HTR-8/SVneo (cell line): ENCODE measurements at places on chromosomes 7 and 10.
A peak's percentile ranks its signal among the peaks of the same experiment; 100 is the strongest.

DNA sequence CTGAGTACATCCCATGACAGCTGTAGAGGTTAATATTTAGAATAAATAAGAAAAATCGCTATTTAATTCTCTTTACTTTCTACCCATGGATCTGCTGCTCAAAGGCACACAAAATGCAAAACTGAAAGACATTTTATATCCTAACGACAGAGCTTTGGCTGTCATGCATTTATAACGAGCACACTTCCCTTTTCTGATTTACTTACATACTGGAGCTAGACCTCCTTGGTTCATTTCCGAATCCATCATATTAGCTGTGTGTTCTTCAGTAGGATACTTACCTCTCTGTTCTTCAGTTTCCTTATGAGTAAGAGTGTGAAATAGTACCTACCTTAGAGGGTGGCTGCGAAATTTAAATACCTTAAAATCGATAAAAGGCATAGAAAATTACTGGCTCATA, 10.9 kb downstream of the CALCR start:
- no peak for DNase-seq

DNA sequence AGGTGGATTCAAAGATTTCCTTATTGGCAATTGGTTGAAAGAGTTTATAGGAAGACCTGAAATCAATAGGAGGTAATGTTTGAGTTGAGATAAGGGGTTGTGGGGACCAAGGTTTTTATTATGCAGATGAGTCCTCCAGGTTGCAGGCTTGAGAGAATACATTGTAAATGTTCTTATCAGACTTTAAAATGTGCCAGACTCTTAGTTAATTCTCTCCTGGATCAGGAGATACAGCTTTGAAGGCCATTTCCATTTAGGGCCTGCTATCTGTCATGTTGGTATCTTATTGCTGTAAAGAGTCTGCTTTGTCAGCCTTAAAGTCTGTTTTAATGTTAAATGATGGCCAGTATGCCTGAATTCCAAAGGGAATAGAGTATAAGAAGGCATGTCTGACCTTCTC, 61.8 kb upstream of the CALCR start:
- no peak for DNase-seq

DNA sequence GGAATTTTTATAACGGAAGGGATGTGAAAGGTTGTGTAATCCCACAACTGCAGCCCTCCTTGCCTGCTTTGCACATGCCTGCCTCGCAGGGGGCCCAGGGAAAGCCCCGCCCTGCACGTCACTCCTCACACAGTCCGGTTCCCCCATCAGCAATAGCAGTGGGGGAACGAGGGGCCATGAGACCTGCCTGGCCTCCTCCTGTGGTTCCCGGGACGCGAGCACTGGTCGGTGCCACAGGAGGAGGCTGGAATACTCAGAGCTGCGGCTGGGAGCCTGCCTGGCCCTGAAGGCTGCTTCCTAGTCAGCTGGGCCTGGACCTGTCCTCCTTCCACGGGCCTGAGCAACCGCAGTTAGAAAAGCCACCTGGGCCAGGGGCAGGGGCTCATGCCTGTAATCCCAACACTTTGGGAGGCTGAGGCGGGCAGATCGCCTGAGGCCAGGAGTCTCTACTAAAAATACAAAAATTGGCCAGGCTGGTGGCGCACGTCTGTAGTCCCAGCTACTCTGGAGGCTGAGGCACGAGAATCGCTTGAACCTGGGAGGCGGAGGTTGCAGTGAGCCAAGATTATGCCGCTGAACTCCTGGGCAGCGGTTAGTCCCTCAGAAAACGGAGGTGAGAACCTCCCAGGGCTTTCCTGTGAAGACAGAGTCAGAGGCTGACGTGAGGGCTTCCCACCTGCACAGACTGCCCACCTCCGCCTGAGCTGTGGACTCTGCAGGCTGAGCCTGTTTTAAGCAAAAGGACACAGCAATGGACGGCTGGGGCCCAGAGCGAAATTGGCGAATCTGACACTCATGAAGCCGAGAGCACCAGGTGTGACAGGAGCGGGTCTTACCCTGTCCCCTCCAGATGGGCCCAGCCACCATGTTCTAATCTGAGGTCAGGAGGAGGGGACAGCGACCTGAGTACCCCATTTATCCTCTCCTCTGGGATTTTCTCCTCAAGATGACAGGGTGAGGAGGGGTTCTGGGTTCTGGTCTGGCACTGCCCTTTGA, 52.9 kb downstream of the VIPR2 start:
- no peak for DNase-seq

DNA sequence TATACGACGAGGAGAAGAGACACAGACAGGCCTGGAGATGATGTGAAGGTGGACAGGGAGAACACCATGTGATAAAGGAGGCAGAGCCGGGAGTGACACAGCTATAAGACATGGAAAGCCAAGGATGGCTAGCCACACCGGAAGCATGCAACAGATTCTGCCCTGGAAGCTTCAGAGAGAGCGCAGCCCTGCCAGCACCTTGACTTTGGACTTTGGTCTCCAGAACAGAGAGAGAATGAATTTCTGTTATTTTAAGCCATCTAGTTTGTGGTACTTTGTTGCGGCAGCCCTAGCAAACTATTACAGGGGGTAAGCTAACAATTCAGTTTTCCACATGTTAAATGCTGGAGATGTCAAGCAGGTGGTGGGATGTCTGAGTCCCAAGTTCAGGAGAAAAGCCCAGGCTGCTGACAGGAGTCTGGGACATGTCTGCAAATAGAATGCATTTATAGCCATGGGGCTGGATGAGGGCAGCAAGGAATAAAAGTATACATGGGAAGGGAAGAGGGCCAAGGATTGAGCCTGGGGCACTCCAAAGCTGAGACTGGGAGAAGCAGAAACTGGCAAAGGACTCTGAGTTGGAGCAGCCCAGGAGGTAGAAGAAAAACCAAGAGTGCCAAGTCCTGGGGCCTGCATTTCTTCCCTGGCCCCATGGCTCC, 65.1 kb downstream of the ATXN7L1 start:
- no peak for DNase-seq

GRCh38 chr10:62839590-62839989, 23.4 kb upstream of the EGR2 start:
- DNase-seq: no peak

- no peak for DNase-seq
Measured at GRCh38 chr7:12861070-12861469, 173.6 kb downstream of the ARL4A start.

GRCh38 chr7:132242192-132242812, 334.0 kb downstream of the PLXNA4 start:
- no peak for DNase-seq

DNA sequence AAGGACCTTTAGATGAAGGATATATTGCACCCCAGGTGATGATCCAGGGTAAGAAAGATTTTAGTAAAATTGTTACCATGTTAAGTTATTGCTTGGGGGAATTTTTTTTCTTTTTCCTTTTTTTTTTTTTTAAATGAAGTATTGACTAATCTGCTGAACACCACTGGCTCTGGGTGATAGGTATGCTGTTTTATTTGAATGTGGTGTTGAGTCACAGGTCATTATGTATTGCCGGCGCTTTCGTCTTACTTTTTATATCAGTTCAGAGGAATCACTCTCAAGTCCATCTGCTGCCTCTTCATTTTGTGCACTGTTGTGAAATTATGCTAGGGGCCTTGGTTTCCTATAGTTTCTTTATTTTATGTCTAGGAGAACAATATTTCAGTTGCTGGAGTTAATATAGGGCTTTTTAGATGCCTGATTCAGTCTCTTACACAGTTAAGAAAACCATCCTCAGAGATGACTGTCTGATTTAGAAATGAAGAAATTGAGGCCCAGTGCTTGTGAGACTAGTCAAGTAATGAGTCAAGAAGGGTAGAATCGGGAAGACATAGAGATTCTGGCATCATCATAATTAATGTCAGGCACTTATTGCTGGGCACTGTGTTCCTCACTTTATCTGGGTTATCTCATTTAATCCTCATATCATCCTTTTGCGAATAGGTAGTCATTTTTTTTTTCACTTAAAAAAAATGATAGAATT, 38.7 kb downstream of the NRF1 start:
- no peak for DNase-seq

DNA sequence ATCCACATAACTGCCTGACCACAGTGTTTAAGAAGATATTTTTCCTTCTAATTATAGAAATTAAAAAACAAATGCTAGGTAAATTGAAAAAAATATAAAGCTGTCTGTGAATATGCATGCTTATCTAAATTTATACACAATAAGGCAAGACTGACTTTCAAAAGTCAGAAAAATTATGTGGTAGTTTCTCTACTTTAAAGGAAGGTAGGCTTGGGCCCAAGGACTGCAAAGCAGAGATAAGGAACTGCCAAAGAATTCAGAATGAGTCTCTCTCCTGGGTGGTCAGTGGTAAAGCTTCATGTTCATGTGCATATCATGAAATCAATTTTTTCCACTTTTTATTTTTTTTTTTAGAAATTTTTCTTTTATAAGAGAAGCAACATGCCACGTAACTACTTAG, 998.6 kb downstream of the REEP3 start:
- DNase-seq: no peak

- no peak for DNase-seq
Measured at GRCh38 chr7:89988074-89988473, 166.2 kb upstream of the STEAP1 start.

GRCh38 chr7:111198255-111198654, 107.3 kb downstream of the LRRN3 start:
- DNase-seq: peak; percentile 40

DNA sequence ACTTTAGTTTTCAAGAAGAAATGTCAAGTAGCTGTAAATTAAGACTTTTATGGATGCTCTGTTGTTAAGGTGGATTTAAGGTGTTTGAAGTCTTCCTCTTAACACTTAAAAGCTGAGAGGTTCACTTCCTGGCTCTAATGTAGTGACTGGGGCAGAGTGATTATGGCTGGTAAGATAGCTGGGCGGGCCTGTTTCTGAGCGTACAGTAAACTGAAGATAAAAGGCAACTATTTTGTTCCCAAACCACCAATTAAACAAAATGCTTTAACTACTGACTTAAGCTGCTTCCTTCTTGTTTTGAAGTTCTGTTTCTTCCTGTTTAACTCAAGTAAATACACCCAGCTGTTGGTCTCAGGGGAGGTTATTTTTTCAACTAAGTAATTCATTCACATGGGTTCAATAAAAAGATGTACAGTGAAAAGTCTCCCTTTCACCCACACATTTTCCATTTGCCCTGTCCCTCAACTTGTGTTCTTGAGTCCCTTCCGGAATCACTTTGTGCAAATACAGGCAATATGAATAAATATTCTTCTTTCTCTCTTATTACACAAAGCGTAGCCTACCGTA, 19.3 kb downstream of the VWA2 start:
- no peak for DNase-seq

DNA sequence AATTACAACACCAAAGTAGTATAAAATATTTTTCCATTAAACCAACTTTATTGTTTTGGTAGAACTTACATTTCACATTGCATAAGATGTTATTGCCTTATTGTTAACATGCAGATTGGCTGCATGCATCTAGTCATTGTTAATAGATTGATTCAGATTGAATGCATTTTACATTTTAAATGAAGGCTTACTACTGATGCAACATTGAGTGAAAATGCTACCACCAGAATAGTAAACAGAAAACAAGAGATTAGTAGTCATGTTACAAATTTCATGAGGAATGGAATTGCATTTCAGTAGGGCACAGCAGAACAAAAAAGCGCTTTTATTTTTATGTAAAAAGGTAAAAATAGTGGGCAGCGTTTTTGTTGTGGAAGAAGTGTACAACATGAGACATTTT, 298.3 kb downstream of the ARL4A start:
- no peak for DNase-seq

- no peak for DNase-seq
Measured at GRCh38 chr10:124306922-124307371, 111.8 kb downstream of the OAT start.

DNA sequence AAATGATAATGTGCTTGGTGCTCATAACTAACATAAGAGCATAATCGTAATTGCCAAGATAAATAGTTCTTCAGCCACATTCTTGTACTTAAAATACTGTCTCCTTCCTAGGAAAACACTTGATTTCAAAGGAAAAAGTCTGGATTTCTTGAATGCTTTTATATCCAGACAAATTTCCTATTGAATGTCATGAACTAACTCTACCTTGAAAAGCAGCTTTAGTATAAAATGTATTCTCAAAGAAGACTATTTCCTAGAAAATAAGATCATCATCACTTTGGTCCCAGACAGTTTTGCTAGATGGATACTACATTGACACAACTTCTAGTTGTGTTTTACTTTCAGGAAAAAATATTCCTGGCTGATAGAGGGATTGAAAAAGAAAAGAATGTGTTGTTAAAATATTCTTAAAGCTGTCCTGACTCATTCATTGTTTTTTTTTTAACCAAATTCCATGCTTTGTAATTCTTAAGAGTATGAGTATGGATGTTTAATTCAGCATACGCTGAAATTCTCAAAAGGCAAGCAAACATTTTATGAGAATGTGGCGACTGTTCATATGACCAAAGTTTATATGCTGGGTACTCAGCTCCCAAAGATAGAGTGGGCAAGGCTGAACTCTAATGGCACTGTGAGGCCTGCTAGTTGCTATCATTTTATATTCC, 106.1 kb downstream of the PPP1R3A start:
- DNase-seq: no peak

- DNase-seq: no peak
Measured at GRCh38 chr7:50626286-50626685, 61.1 kb upstream of the DDC start.

DNA sequence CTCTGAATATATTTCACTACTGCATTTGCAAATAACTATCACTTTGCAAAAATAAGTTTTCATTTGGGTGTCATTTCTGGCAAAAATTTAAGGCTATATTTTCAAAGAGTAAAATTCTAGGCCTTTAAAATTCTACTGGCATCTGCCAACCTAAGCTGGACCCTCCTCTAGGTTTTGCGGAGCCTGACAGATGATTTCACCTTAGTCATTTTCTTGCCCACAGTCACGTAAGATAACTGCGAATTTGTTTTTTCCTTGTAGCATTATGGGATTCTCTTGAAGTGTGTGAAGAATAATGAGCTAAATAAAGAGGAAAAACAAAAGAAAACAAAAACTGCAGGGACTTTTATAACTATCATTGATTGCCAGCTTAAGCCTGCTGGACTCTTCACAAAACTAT, 7.8 kb downstream of the MEOX2 start:
- no peak for DNase-seq

DNA sequence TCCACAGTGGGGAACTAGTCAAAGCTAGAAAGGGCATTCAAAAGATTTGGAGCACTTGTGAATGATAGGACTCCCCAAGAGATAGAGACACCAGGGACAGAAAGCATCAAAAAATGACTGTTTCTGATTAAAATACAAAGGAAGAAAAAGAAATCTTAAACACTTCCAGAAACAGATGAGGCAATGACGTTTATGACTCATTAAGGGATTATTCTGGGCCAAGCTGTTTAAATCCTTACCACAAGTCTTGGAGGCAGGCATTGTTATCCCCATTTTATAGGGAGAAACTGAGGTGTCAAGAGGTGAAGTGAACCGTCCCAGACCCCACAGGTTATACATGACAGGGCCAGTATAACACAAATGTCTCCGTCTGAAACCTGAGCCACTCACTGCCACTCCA, 68.3 kb upstream of the AMPH start:
- no peak for DNase-seq

GRCh38 chr10:4837551-4837950, 11.5 kb downstream of the AKR1E2 start:
- DNase-seq: no peak

- no peak for DNase-seq
Measured at GRCh38 chr7:116164552-116165306, 45.6 kb upstream of the TES start.
